Posterior vena cava (tissue), 2 donors: ENCODE measurements at places on chromosomes 11 and 22. TPM values are rescaled to one million over a fixed set of nuclear protein-coding genes. Genes with fewer than 3 reads are reported as not detected.

The LRRC32 gene
- 142 TPM for total RNA-seq

The ANGPTL5 gene
- 6.8 TPM for total RNA-seq

The PANX1 gene
- 20.2 TPM for total RNA-seq

The SCN4B gene
- 3.5 TPM for total RNA-seq

The ADM2 gene
- 0.56 TPM for total RNA-seq

The DUSP8 gene
- total RNA-seq: 11.0 TPM

The CDC42EP2 gene
- total RNA-seq: 15.7 TPM

The RCOR2 gene
- 0.95 TPM for total RNA-seq

GRCh38 chr22:34334893-34335292 is 414.6 kb upstream of the LARGE1 start:
- no peak for DNase-seq

DNA sequence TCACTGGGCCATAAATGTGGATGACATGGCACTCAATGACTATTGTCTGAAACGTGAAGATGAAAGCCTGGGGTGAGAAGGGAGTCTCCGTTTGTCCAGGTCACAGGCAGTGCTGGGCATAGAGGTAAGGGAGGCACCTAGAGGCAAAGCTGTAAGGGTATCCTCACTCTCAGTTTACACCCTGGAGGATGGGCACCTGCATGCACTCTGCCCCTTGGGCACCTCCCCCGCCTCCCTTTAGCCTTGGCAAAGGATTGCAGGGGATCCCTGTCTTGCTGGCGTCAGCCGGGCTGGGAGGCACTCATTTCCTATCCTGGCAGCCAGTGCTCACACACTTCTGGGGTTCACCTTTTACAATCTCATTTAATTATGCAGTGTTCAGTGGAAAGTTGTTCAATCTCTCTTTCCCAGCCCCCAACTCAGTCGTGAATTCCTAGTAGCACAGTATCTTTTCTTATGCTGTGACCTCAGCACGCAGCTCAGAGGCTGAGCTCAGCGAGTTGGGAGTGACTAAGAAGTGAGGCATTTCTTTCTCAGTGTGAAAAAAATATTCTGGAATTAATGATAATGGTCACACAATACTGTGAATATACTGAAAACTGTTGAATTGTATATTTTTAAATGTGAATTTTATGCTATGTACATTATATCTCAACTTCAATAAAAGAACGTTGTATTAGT is 866.6 kb downstream of the BRD1 start:
- DNase-seq: peak; percentile 22

DNA sequence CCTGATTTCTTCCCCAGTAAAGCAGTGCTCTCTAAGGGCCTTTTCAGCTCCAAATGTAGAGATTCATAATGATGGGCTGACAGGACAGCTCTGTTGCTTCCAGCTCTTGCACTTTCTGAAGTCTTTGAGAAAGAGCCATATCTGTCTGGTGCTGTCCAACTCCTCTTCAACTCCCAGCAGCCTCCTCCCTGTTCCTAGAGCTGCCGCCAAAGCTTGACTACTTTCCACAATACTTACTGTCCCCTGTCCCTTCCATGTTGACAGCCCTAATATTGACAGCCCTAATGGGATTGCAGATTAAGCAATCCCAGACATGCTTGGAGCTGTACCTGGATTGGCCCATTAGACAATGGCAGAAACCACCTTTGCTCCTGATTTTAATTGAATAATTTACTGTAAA is 29.6 kb downstream of the INSC start:
- no peak for DNase-seq

- no peak for DNase-seq
These were observed 23.5 kb upstream of the P2RY6 start for GRCh38 chr11:73248526-73249185.

DNA sequence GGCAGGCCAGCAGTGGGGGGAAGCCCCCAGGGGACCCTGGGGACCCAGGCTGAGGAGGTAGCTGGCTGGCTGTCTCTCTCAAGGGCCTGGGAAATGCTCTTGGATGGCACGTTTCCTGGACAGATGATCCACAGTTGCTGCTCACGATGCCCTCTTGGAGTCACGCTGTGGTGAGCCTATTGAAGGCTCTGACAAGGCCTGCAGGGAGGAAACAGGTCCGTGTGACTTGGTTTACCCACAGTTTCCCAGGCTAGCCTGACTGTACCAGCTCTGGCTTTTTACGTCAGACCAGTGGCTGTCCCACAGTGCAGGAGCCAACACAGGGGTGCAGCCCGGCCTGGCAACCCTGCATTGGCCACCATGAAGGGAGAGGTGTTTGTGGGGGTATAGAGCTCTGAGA is 29.2 kb upstream of the PPARA start:
- no peak for DNase-seq

- no peak for DNase-seq
These were observed 15.3 kb upstream of the ZC3H12C start for GRCh38 chr11:110077831-110078325.

DNA sequence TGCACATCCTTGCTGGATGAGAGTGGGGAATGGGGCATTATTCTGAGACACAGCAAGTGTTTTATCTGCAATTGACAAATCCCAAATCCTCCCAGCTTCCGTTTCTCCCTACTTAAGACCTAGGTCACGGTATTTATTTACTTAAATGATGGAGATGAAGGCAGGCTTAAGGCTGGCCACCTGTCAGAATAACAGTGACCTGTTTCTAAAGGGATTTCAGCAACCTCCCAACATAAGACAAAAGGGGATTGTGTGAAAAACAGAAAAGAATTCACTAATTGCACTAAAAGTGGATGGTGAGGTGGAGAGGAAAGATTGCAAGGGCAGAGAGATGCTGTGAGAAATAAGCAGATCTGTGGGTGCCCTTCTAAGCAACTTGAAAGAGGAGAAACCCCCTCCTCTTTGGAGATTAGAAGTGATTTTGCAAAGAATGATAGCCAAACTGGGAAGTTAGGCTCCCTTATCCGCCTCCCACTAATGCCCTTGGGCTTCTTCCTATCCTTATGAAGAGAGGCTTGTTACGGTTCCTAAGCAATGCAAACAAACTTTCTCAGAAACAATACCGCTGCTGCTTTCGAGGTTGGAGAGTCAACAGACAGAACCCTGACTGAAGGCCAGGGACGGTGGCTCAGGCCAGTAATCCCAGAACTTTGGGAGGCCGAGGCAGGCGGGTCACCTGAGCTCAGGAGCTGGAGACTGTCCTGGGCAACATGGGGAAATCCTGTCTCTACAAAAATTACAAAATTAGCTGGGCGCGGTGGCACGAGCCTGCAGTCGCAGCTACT is 84.3 kb downstream of the ARL14EP start:
- no peak for DNase-seq

DNA sequence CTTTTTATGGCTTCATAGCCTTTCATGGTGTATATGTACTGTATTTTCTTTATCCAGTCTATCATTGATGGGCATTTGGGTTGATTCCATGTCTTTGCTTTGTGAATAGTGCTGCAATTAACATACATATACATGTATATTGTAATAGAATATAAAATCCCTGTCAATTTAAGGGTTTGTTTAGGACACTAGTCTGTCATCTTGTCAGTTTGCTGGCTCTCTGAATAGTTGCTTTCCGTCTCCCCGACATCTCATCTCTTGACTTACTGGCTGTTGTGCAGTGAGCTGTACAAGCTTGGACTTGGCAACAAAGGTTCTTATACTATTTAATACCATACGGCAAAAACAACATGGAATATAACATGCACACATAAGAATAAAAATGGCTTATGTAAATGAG is 1487.5 kb downstream of the LRRC4C start:
- DNase-seq: no peak

DNA sequence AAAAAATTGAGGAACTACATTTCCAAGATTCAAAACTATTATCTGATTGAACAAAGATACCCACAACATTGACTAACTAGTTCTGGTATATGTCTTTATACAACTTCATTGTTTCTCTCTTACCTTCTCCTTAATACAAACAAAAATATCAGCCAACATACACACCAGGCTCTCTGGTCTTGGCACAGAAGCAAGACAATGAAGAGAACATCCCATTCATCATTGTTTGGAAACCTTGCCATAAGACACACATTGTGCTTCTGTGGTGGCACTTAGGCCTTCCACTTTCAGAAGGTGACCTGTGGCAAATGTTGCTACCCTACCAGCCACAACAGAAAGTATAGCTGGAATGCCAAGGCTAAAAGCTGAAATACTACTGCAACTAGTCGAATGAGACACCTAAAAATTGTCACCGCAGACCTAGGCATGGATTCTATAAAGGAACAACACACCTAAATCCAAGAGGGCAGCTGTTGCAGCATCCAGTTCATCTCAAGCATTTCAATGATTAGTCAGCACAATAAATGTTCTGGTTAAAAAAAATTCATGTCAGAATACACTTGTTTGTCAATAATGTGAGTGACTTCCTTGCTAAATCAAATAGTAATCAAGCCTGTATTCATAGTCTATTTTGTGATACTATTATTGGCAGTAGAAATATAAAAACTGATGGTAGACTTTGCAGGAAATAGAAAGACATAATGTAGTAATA is 26.3 kb downstream of the MAP6 start:
- DNase-seq: no peak

- no peak for DNase-seq
These were observed 64.0 kb upstream of the SLC6A5 start for GRCh38 chr11:20535271-20535881.

DNA sequence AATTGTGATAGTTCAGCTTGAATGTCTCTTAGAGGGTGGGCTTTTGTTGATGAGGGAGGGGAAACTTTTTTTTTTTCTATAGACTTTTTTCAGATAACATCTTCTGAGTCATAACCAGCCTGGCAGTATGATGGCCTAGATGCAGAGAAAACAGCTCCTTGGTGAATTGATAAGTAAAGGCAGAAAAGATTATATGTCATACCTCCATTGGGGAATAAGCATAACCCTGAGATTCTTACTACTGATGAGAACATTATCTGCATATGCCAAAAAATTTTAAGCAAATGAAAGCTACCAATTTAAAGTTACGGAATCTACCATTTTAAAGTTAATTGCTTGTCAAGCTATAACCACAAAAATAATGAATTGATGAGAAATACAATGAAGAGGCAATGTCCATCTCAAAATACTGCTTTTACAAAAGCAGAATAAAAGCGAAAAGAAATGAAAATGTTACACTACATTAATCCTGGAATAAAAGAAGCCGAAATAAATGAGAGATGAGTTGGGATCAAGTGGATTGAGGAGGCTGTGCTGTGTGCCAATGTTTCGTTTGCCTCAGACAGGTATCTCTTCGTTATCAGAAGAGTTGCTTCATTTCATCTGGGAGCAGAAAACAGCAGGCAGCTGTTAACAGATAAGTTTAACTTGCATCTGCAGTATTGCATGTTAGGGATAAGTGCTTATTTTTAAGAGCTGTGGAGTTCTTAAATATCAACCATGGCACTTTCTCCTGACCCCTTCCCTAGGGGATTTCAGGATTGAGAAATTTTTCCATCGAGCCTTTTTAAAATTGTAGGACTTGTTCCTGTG is 3.9 kb downstream of the MALAT1 start:
- DNase-seq: no peak
